Fibroblast of gingiva (primary cell): ENCODE measurements at places on chromosomes 3 and 15.
A peak's percentile ranks its signal among the peaks of the same experiment; 100 is the strongest.

GRCh38 chr3:31743331-31744089 is 210.8 kb downstream of the STT3B start:
- no peak for DNase-seq

- no peak for DNase-seq
These were observed 125.0 kb downstream of the MOBP start for GRCh38 chr3:39592311-39593050.

DNA sequence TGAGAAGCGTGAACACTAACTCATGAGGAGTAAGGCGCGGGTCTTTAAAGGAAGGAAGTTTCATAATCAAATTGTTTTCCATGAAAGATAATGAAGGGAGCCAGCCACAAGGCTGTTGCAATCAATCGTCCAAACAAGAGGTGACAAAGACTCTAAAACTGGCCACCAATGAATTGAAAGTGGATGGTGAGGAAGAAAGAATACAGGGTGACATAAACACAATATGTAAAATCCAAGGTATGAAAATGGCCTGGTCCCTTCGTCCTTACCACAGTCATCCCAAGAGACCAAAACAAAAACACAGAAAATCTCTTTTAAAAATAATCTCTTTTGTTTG is 12.0 kb downstream of the CD86 start:
- no peak for DNase-seq

GRCh38 chr15:98745179-98745578 is 96.8 kb downstream of the IGF1R start:
- no peak for DNase-seq

DNA sequence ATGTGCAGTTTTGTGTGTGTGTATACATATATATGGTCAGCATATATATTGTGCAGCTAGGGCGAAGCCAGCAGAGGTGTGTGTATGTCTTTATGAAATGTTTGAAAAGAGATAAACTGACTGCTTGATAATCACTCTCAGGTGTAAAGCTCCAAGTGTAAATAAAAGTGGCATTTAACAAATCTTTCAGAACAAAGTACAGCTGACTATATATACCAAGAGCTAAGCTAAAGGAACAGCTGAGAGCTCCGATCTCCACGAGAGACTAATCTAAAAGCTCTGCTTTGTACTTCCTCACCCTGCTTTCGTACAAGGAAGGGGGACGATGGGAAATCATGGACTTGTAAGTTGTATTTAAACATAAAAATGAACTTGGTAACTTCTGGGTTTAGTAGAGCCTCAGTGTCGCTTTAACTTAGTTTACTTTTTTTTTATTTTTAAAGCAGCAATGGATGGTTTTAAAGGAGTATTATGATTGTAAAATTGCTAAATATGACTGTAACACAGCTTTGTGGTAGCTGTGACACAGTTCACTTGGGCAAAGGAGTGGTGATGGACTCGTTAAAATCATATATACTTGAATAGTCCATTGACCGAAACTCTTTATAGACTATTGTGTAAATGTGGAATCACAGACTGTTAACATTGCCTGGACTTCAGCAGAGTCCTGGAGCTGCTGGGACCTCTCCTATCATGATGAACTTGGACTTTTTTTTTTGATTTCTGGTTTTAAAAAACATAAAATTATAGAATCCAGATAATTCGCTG is 11.4 kb upstream of the ITPKA start:
- no peak for DNase-seq

DNA sequence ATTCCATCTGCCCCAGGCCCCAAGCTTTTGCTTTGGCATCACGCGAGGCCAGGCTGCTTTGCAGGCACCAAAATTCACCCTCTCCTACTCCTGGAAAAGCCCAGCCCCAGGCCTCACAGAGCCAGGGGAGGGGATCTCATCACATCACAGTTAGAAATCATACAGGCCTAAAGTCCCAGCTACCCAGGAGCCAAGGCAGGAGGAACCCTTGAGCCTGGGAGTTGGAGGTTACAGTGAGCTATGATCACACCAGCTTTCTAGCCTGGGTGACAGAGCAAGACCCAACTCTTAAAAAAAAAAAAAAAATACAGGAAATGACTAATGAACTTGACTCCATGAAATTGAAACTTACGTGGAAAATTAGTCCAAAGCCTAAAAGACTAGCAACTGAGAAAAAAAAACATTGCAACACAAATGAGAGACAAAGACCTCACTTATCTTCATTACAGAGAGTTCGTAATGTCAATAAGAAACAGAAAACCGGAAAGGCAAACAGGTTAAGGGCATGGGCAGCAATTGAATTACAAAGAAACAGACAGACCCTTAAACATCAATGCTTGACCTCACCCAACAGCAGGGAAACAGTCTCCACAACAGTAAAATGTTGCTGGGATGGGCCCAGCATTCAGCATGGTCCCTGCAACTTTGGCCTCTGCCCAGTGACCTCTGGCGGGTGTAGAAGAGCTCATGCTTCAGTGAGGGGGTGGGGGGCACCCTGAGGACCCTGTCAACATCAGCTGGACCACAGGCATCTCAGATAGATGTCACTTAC is 151.5 kb downstream of the LRRK1 start:
- DNase-seq, result peak; percentile 87

GRCh38 chr3:78785004-78785403 is 982.8 kb downstream of the ROBO1 start:
- DNase-seq, result no peak

- no peak for DNase-seq
These were observed 13.2 kb upstream of the BCL6 start for GRCh38 chr3:187758318-187758955.

DNA sequence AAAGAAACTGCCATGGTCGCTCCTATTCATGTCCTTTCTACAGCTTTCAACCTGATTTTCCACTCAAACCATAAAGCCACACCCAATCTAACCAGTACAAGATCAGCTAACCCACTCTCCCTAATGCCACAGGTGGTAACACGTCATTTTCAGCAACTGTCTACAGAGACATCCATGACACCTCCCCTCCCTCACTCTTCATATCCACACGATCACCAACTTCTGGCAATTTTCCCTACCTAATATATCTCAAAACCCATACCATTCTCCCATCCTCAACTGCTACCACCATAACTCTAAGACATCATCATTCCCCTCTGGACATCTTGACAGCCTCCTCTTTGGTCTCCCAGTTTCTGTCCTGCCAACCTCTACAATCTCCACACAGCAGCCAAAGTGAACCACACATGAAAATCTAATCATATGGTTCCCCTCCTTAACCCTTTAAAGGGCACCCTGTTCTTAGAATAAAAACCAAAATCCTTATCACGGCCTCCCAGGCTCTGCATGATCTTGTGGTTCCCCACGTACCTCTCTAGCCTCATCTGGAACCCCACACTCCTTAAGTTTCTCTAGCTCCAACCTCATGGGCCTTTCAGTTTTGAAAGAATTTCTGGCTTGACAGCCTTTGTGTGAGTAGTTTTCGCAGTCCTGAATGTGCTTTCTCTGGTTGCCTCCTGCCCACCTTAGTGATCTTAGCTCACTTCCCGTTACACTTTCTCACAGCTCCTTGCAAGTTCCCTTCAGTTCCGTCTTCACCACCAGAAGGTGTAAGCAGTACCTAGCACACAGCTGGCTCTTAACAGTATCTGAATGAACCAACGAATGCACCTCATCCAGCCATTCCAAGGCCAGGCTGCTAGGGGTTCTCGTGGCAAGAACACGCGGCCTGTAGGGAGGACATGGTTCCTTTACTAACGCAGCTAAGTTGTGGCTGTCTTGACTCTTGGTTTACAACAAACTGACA is 33.4 kb downstream of the SPINK8 start:
- no peak for DNase-seq

DNA sequence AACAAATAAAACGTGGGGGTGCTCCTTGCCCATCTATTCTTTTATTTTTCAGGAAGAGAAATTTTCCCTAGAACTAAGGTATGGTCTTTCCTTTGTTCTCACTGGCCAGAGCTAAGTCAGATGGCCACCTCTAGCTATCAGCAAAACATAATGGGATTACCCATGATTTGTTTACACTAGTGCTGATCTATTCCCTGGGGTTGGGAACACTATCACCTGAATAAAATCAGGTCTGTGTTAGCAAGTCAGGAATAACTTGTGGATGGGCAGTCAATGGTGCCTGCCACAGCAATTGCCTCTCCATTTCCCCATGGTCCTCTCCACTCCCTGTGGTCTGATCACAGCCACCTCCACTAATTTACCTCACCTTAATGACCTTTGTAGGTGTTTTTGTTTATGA is 181.7 kb upstream of the CADPS start:
- DNase-seq, result no peak
